HFFc6 (cell line): ENCODE measurements at places on chromosomes 16 and 17.

- no peak for DNase-seq
Observed at GRCh38 chr16:49019081-49019633, 262.5 kb downstream of the CBLN1 start.

GRCh38 chr16:70808371-70808770 is 7.4 kb upstream of the VAC14 start:
- DNase-seq = no peak

DNA sequence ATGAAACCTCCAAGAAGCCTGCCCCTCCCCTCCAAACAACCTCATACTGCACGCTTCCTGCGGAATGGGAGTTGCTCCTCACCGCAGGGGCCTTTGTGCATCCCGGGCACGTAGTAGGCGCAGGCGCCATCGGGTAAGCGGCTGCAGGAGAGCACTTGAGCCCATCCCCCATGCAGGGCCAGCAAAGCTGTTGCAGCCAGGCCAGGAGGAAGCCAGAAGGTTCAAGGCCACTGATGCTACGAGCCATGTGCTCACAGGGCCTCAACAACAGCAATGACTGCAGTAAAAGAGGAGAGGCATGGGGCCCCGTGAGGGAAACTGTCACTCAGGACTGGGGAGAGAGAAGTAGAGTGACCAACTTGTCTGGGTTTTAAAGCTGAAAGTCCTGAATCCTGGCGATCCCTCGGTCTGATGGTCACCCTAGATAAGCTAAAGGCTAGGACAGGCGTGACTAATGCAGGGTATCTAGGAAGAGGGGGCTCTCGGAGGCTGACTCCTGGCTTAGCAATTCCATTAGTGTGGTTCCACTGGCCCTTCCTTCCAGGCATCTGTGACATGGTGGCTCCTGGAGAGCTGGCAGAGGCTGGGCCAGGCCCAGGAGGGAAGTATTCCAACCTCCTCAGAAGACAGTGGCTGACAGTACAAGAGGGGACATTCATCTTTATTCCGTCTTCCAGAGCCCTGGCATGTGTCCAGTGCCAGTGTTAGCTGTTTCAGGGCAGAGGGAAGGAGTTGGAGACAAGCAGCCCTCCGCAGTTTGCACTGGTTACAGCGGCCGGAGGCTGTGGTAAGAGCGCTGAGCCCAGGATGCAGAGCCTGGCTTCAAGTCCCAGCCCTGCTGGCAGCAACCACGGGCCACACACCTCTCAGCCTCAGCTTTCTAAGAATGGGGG is 20.8 kb downstream of the GOSR2 start:
- peak; percentile 65 for DNase-seq

DNA sequence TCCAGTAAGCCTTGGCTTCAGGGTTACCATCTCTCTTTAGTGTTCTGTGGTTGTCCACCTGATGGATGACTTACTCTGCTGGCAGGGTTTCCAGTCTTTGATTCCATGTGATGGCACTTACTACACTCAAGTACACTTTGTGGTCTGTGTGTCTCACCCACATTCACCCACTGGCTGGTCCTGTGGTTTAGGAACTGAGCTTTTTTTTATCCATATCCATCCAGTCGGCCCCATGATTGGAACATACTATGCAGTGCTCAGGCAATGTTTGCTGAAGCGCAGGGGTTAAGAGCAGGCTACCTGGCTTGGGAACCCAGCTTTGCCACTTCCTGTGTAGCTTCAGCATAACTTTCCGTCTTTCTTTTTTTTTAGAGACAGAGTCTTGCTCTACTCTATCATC is 2.8 kb upstream of the FUS start:
- DNase-seq = peak; percentile 55

DNA sequence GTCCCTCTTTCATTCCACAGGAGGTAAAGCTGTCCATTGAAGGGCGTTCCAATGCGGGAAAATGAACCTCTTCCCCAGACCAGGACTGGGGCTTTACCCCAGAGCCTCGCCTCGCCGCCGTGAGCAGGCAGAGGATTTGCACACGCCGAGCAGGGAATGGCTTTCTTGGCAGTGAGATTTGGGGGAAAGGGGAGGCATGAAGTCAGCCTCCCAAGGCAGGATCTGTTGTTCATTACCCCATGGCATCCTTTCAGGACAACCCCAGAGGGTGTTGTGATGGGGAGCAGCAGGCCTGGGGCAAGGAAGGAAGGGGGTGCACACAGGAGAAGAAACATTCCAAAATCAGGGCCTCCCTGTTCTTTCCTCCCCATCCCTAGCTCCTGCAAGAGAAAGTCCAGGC is 6.0 kb downstream of the ATXN1L start:
- no peak for DNase-seq
